ENCODE measurements at places on chromosomes 6 and 20. TPM values are rescaled to one million over a fixed set of nuclear protein-coding genes. Genes with fewer than 3 reads are reported as not detected.
A peak's percentile ranks its signal among the peaks of the same experiment; 100 is the strongest.

DNA sequence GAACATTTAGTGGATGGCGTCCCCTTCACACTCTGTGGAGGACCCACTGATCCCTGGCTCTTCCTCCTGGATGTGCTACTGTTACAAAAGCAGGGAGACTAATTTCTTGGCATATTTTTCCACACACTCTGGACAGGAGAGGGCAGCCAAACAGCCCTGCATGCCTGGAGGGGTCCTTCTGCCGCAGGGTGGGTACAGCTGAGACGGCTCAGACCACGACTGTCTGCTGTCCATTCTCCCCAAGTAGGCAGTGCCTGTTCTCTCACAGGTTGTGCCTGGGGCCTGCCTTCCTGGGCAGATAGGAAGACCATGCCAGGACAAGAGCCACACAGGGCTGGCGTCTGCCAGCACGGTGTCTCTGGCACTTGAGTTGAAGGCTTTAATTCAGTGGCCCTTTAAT lies 260.1 kb downstream of the FOXC1 start:
- H3K4me3 ChIP-seq, result no peak overlapping the region
- H3K27me3 ChIP-seq, result peaks cover 37% of the 10 kb centered on the region
- no peak for DNase-seq
- no peaks in the 10 kb centered on the region for H3K4me1 ChIP-seq

- DNase-seq, result no peak
- H3K27me3 ChIP-seq, result no peaks in the 10 kb centered on the region
- no peaks in the 10 kb centered on the region for H3K4me1 ChIP-seq
- H3K4me3 ChIP-seq, result no peak overlapping the region
- no peaks in the 10 kb centered on the region for H3K36me3 ChIP-seq
- no peak overlapping the region for H3K27ac ChIP-seq
Observed at GRCh38 chr6:39077882-39078594, 29.5 kb downstream of the GLP1R start.

DNA sequence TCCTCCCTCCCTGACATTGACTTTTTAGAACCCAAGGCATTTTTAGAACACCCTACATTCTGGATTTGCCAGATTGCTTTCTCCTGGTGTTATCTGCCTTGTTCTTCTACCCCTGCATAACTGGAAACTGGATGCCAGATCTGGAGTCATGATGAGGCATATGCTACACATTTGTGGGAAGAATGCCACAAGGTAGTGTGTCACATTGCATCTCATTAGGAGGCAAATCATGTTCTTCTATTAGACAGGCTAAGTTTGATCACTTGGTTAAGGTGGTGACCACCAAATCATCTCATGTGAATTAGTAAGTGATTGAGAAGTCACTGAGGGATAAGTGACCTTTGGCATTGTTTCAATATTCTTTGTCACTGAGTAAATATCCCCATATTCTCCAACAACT lies 12.9 kb upstream of the NKX2-2 start:
- H3K27me3 ChIP-seq, result peaks cover 59% of the 10 kb centered on the region
- H3K36me3 ChIP-seq, result no peaks in the 10 kb centered on the region
- no peak overlapping the region for H3K27ac ChIP-seq
- no peak overlapping the region for H3K4me3 ChIP-seq
- no peaks in the 10 kb centered on the region for H3K4me1 ChIP-seq

DNA sequence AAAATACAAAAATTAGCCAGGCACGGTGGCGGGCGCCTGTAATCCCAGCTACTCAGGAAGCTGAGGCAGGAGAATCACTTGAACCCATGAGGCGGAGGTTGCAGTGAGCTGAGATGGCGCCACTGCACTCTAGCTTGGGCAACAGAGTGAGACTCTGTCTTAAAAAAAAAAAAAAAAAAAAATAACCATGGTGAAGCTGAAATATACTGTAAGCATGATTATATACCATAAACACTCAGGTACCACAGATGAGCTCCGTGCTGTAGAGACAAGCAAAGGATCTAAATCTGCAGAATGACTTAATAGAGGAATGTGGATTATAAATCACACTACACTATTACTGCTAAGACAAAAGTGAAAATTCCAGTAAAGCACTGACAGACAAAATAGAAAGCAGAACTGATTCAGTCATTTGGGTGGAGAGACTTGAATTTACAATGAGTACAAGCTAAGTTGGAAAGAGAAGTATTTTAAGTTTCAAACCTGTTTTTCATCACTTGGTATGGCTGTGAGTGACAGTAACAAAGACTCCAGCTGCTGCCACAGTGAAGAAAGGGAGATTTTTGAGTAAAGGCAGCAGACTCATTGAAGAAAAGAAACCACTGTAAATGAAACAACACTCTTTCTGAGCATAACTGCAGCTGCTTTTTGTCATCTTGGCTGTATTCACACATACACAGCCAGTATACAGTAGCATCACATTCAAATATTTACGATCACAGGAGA lies 322.1 kb downstream of the RNGTT start:
- no peak for DNase-seq
- H3K27ac ChIP-seq, result no peak overlapping the region
- H3K4me3 ChIP-seq, result no peak overlapping the region
- no peaks in the 10 kb centered on the region for H3K36me3 ChIP-seq

DNA sequence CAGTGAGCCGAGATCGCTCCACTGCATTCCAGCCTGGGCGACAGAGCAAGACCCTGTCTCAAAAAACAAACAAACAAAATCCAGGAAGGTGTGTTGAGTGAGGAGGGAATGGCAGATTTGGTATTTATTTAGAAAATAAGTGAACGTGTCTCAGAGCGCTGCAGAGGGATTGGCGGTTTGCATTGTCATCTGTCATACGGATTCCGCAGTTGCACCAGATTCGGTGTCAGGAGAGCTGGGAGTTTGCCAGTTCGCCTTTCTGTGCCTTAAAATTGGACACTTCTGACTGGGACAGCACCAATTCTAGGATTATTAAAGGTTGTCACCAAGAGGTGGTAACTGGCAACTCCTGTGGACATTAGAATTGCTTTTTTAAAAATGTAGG lies 912 bp downstream of the SNRNP48 start:
- no peaks in the 10 kb centered on the region for H3K27me3 ChIP-seq
- no peaks in the 10 kb centered on the region for H3K36me3 ChIP-seq
- peaks cover 33% of the 10 kb centered on the region for H3K4me1 ChIP-seq
- H3K4me3 ChIP-seq, result peak overlapping the region; percentile 90
- H3K27ac ChIP-seq, result peak overlapping the region; percentile 88

GRCh38 chr20:22810626-22811569 lies 224.2 kb upstream of the SSTR4 start:
- H3K4me1 ChIP-seq, result no peaks in the 10 kb centered on the region
- no peak for DNase-seq
- no peaks in the 10 kb centered on the region for H3K36me3 ChIP-seq
- no peak overlapping the region for H3K4me3 ChIP-seq

GRCh38 chr20:45701104-45701503 lies 734 bp upstream of the WFDC13 start:
- H3K36me3 ChIP-seq, result no peaks in the 10 kb centered on the region
- H3K4me3 ChIP-seq, result no peak overlapping the region
- H3K4me1 ChIP-seq, result no peaks in the 10 kb centered on the region
- DNase-seq, result no peak
- H3K27me3 ChIP-seq, result no peaks in the 10 kb centered on the region

DNA sequence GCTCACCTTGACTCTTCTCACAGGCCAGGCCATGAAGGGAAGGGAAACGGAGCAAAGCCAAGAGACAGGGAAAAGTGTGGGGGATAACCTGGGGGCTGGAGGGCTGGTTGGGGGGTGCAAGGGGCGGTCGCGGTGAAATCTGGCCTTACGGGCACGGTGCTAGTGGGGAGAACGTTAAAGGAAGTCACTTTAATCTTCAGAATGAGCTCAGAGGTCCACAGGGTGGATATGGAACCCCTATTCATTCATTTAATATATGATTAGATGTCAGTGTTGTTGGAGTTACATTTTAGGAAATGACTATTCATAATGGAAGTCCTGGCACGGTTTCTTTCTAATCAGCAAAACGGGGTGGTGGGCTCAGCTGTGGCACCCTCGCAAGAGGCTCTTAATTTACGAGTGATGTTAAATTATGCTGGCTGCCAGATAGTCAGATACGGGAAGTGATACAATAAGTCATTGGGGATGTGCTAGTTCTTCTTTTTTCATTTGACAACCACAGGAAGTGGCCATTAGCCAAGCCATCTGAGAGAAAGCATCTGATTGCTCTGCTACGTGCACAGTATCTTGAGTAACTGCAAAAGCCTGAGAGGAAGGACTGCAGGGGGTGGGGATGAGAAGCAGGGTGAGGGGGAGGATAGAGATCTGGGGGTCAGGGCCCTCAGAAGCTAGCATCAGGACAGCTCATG lies 253.0 kb downstream of the QKI start:
- H3K4me3 ChIP-seq, result no peak overlapping the region
- H3K27ac ChIP-seq, result no peak overlapping the region
- H3K27me3 ChIP-seq, result no peaks in the 10 kb centered on the region
- H3K4me1 ChIP-seq, result peaks cover 19% of the 10 kb centered on the region
- peak; percentile 59 for DNase-seq
- no peaks in the 10 kb centered on the region for H3K36me3 ChIP-seq

GRCh38 chr6:132715204-132715603 lies 1.3 kb upstream of the VNN1 start:
- H3K4me1 ChIP-seq, result no peaks in the 10 kb centered on the region

- no peaks in the 10 kb centered on the region for H3K4me1 ChIP-seq
- H3K4me3 ChIP-seq, result no peak overlapping the region
- no peak overlapping the region for H3K27ac ChIP-seq
- no peak for DNase-seq
- no peaks in the 10 kb centered on the region for H3K27me3 ChIP-seq
Observed at GRCh38 chr6:118871331-118871730, 22.6 kb upstream of the ASF1A start.

Gene PKIB
- 0.37 TPM for total RNA-seq

Gene C6orf52
- total RNA-seq, result 1.2 TPM

Gene ERVFRD-1
- not detected for total RNA-seq

Gene GPX5
- total RNA-seq, result not detected
